ENCODE measurements at places on chromosomes 4 and X.

DNA sequence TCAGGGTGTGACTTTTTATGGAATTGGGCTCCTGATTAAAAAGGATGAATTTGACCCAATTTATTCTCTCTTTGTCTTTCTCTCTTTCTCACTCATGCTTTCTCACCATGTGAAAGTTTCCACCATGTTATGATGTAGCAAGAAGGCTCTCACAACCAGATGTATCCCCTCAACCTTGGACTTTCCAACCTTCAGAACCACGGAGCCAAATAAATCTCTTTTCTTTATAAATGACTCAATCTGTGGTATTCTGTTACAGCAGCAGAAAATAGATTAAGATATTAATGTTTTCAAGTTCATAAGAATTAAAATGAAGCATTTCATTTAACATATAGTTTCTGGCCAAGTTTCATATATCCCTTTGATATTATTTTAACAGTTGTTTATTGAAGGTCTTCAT is 698.5 kb downstream of the TRAM1L1 start:
- no peak for DNase-seq

DNA sequence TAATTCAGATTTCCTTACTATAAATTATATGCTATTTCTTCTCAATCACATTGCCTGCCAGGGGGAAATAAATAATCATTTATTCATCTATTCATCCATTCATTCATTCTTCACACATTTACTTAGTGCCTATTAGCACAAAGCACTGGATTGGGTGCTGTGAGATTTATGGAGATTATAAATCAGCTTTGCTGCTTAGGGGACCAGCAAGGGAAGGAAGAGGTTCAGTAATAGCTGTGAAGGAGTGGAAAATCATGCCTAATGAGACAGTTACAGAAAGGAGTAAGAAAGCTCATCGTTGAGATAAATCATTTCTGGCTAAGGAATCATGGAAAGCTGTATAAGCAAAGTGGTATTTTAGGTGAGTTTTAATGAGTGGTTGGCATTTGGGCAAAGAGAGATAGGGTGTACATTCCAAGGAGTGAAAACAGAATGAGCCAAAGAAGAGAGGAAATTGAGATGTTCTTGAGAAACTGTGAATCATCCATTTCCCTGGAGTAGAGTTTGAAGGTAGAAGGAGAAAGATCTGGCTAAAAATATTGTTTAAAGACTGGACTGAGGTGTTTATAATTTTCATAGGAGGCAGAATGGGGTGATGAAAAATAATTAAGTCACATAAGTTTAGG is 9.6 kb downstream of the ARSJ start:
- DNase-seq = no peak

- DNase-seq = no peak
These were observed 18.3 kb downstream of the CD99L2 start for GRCh38 chrX:150879855-150880807.

DNA sequence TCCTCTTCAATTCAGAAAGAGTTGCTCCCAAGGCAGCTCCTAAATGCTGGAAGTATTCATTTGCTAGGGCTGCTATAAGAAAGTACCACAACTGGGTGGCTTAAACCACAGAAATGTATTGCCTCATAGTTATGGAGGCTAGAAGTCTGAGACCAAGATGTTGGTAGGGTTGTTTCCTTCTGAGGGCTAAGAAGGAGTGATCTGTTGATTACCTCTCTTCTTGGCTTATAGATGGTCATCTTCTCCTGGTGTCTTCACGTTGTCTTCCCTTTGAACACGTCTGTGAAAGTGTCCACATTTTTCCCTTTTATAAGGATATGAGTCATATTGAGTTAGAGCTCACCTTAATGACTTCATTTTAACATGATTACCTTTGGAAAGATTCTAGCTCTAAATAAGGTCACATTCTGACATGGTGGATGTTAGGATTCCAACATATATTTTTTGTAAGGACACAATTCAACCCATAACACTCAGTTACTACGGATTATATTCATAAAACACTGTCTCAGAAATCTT is 266.3 kb downstream of the SPATA18 start:
- DNase-seq = no peak

DNA sequence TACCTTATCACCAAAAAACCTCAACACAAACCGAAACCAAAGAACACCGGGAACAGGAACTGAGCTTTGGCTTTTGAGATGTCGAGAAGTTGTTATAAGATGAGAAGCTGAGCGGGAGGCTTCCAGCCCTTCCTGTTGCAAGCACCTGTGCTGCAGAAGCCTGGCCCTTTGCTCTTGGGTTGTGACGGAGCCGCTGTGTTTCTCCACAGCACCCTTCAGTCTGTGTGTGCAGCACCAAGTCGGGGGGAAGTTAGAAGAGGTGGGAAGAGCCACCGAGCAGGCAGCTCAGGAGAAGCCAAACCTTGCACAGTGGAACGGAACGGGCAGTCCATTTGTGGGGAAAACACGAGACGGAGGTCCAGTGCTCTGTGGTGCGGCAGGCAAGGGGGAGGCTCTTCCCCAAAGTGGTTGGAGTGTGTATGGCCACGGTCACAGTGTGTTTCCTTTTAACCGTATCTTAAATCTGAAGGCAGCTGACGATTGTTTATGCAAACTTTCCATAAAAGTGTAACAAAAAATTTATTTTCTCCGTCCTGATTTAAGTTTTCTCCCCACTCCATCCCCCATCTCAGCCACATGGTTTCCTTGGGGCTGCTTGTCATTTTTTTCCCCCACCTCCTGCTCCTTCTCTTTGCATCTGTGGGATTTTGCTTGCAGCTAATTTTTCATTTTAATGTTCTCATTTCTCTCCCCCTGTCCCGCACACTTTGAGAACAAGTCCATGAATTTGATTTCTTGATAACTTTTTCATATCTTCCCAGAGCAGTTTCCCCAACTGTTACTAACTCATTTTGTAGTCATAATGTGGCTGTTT is 123.7 kb downstream of the STOX2 start:
- DNase-seq = no peak

Measured in left lobe of liver (tissue), 2 donors.